T-helper 17 cell (primary cell): ENCODE measurements at places on chromosomes 4 and X.

DNA sequence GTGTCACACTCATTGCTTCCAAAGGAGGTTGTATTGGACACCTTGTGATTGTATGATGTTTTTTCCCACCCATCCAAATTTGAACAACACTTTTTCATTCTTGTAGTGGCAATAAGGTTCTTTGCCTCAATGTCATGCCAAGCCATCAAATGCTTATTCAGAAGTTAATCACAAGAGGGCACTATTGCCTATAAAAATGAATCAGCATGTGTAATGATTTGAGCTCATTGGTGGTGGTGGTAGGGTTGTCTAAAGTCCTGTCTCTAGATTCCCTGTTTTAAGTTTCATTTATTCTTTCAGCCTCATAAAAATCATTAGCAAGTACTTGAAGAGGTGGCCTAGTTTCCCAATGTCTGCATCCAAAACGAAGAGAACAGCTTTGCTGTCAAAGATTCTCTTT, 37.0 kb downstream of the IRS4 start:
- DNase-seq = no peak

- DNase-seq = no peak
Observed at GRCh38 chr4:158161551-158162354, 11.1 kb downstream of the GASK1B start.

- DNase-seq = no peak
Observed at GRCh38 chrX:113300580-113300979, 459.9 kb upstream of the AMOT start.

DNA sequence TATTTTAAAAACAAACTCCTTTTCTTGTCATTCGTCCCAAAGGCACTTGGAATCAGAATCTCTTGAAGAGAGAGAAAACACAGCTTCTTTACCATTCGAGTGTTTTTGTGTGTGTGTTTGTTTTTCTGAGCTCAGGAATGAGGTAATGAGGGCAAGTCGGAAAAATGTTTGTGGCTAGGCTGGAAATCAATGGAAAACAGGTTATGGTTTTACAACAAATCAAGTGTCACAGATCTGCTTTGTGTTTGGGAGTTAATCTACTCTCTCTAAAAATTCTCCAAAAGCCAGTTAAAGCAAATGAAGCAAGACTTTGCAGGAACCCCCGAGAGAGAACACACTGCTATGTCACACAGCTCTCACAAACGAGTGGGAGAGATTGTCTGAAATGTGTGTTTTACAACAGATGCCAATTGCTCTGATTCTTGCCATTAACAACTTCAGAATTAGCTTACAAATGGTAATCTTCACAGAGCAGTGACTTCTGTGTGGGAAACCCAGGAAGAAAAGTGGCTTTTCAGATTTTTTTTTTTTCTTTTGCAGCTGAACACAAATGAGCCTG, 264.1 kb downstream of the CBLL2 start:
- DNase-seq = no peak

- DNase-seq = no peak
Observed at GRCh38 chr4:572594-572993, 3.5 kb downstream of the TMEM271 start.

DNA sequence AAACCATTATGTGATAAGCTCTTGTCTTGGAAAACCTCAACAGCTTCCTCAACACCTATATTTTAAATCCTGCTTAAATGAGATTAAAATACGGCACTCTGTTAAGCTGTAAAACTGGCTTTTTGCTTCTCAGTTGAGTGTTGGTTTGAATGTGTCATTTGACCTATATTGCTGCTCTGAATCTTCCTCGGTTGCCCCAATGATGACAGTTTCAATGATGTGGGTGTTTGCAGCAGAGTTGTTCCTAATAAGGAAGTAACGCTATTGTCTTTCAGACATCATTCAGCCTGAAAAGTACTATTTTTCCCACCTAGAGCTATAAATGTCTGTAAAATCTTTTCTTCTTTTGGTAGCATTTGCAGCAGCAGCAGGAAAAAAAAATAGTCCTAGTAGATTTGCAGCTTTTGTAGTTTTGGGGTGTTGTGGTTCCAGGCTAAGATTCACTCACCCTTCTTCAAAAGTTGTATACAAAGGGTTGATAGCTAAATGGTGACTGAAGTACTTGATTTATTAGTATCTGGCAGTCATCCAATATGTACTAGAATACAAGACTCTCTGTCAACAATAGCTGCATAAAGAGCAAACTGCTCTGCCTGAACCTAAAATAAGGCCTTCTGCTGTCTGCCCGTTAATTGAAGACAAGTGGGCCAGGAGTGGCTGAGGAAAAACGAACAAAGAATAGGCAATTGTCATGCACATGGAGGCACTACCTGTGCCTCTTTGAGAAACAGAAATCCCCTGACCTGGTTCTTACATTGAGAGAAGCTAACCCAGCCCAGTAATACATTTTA, 333.1 kb downstream of the IL1RAPL1 start:
- no peak for DNase-seq

- DNase-seq = no peak
Observed at GRCh38 chr4:1582227-1582626, 101.9 kb downstream of the FAM53A start.

- DNase-seq = no peak
Observed at GRCh38 chr4:55634417-55635128, 1.5 kb downstream of the NMU start.
